Stimulated activated CD4-positive, alpha-beta T cell treated with anti-CD3 and anti-CD28 coated beads, Interleukin-15, amount 100 ng/mL, for 48 hours (primary cell): ENCODE measurements at places on chromosomes 2 and 18.

- DNase-seq: no peak
Measured at GRCh38 chr2:12059616-12060441, 313.4 kb downstream of the LPIN1 start.

GRCh38 chr18:35465329-35465728 is 32.4 kb downstream of the INO80C start:
- no peak for DNase-seq

DNA sequence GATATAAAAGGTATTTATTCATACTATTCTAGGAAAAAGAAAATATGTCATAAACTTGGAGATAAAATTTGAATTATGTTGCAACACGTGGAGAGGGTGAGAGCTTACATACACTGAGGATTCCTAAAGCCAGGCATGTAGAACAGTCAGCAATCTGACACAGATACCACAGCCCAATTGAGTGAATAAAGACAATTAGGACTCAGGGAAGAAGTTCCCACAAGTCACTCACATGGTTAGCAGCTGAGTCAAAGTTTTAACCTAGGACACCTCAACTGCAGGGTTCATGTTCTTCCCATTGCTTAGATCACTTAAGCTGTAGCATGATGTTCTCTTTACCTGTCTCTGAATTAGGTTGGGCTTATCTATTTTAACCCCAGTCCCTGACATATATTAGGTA is 189.5 kb downstream of the CMPK2 start:
- DNase-seq: no peak

GRCh38 chr18:62596145-62597005 is 73.5 kb downstream of the ZCCHC2 start:
- no peak for DNase-seq
